ENCODE measurements at places on chromosomes 3 and 15. TPM values are rescaled to one million over a fixed set of nuclear protein-coding genes. Genes with fewer than 3 reads are reported as not detected.
A peak's percentile ranks its signal among the peaks of the same experiment; 100 is the strongest.

DNA sequence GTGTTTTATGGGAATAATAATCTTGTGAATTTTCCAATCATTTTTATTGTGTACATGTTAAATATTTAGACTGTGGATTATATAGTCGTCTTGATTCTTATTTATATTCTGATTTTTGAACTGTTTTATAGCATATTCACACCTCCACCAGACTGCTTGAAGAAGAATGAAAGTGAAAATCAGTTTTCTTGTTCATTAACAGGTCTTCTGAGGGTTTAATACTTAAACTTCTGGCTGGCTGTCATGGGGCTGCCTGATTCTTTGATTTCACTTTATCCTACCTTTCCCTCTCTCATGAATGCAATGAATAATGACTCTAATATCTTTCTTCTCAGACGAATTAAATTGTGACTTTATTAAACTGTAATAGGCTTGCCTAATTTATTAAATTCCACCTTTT is 56.2 kb downstream of the ATP2C1 start:
- H3K36me3 ChIP-seq, result peaks cover 55% of the 10 kb centered on the region
- H3K27me3 ChIP-seq, result no peaks in the 10 kb centered on the region
- H3K27ac ChIP-seq, result no peak overlapping the region
- no peak overlapping the region for H3K4me3 ChIP-seq
- DNase-seq, result no peak
- peaks cover 12% of the 10 kb centered on the region for H3K4me1 ChIP-seq

- H3K4me1 ChIP-seq, result peaks cover 4% of the 10 kb centered on the region
- no peak overlapping the region for H3K4me3 ChIP-seq
- no peak for DNase-seq
- H3K36me3 ChIP-seq, result no peaks in the 10 kb centered on the region
These were observed 1.6 kb downstream of the FAM174B start for GRCh38 chr15:92653836-92654539.

- no peak for DNase-seq
- H3K4me1 ChIP-seq, result no peaks in the 10 kb centered on the region
- no peaks in the 10 kb centered on the region for H3K27me3 ChIP-seq
- H3K4me3 ChIP-seq, result no peak overlapping the region
These were observed 133.3 kb downstream of the WDR72 start for GRCh38 chr15:53625962-53626845.

LMOD3 gene
- not detected for total RNA-seq

KBTBD13 gene
- not detected for total RNA-seq

DNA sequence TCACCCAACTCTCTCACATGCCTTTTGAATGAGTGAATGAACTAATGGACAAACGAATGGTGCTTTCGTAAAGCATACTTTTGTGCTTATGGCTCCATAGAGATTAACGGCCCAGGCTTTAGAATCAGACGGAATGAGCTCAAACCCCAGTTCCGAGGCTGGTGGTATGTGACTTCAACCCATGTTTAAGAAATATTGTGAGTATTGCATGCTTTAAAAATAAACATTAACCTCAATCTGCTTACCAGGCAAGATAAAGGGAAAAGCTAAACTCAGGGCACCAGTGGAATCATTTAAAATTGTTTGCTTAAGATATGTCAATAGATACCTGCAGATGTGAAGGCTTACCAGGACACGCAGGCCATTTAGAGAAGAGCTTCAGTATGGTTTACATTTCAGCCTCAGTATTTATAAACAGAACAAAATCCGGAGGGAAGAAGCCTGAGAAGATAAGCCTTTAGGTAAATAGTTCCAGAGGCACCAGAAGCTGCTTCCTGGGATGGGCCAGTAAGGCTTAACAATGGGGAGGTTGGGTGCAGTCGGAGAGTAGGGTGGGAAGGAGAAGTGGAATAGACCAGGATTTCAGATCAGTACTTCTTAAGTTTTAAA is 186.4 kb downstream of the ADAMTS9 start:
- no peak overlapping the region for H3K4me3 ChIP-seq
- no peak for DNase-seq
- H3K4me1 ChIP-seq, result peaks cover 7% of the 10 kb centered on the region
- no peak overlapping the region for H3K27ac ChIP-seq
- H3K27me3 ChIP-seq, result no peaks in the 10 kb centered on the region
- no peaks in the 10 kb centered on the region for H3K36me3 ChIP-seq

GRCh38 chr3:131743126-131743525 is 240.4 kb upstream of the MRPL3 start:
- H3K4me1 ChIP-seq, result no peaks in the 10 kb centered on the region
- DNase-seq, result no peak
- H3K36me3 ChIP-seq, result no peaks in the 10 kb centered on the region
- no peak overlapping the region for H3K27ac ChIP-seq
- H3K4me3 ChIP-seq, result no peak overlapping the region
- H3K27me3 ChIP-seq, result peaks cover 5% of the 10 kb centered on the region

CHRM5 gene
- total RNA-seq, result not detected

FEZF2 gene
- total RNA-seq, result not detected

KLHL25 gene
- total RNA-seq, result 9.8 TPM

- H3K27me3 ChIP-seq, result no peaks in the 10 kb centered on the region
- H3K4me3 ChIP-seq, result no peak overlapping the region
- DNase-seq, result no peak
These were observed 250.0 kb upstream of the VEPH1 start for GRCh38 chr3:157752956-157753786.

- no peaks in the 10 kb centered on the region for H3K36me3 ChIP-seq
- H3K27me3 ChIP-seq, result peaks cover 2% of the 10 kb centered on the region
- no peak overlapping the region for H3K4me3 ChIP-seq
- no peak for DNase-seq
- H3K27ac ChIP-seq, result no peak overlapping the region
These were observed 37.1 kb upstream of the SLC4A7 start for GRCh38 chr3:27521179-27521871.

DNA sequence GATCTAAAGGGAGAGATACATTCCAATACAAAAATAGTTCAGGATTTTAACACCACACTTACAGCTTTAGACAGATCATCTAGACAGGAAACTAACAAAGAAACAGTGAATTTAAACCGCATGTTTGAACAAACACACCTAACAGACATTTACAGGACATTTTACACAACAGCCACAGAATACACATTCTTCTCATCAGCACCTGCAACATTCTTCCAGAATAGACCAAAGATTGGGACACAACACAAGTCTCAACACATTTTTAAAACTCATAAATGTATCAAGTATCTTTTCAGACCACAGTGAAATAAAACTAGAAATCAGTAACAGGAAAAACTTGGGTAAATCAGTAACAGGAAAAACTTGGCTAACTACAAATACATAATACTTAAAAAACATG is 256.3 kb downstream of the MCTP2 start:
- H3K4me1 ChIP-seq, result no peaks in the 10 kb centered on the region
- H3K27ac ChIP-seq, result no peak overlapping the region
- DNase-seq, result no peak
- no peak overlapping the region for H3K4me3 ChIP-seq
- H3K27me3 ChIP-seq, result peaks cover 15% of the 10 kb centered on the region

- peaks cover 3% of the 10 kb centered on the region for H3K4me1 ChIP-seq
- H3K36me3 ChIP-seq, result no peaks in the 10 kb centered on the region
These were observed 379.5 kb upstream of the AGTR1 start for GRCh38 chr3:148318240-148318639.

DNA sequence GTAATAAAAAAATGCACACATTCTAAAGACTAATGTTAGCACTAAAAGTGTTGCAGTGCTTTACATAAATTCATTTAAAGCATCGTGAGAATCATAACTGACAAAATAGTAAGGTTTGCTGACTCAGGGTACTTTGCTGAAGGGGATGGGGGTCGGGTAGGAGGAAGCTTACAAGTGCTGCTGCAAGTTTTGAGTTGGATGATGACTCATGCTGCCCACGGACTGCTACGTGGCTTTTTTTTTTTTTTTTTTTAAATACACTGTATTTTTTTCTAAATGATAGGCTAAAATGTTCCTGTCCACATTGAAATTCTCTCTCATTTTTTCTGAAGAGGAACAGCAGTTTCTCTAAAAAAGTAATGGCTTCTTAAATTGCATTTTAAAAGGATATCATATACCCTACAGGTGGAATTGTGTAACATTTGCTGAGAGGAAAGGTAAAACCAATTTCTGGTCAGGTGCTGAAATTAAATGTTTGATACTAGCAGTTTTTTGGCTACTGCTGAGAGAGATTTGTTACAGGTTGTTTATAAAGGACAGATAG is 2.2 kb downstream of the MAPK6 start:
- H3K36me3 ChIP-seq, result peaks cover 5% of the 10 kb centered on the region
- H3K27ac ChIP-seq, result peak overlapping the region; percentile 75
- DNase-seq, result peak; percentile 83

GRCh38 chr3:44412365-44412764 is 65.1 kb downstream of the ZNF445 start:
- H3K27me3 ChIP-seq, result no peaks in the 10 kb centered on the region
- no peak overlapping the region for H3K27ac ChIP-seq
- H3K36me3 ChIP-seq, result no peaks in the 10 kb centered on the region
- no peaks in the 10 kb centered on the region for H3K4me1 ChIP-seq
- H3K4me3 ChIP-seq, result no peak overlapping the region
